H7 (cell line): ENCODE measurements at places on chromosomes 7 and 10.

GRCh38 chr7:30874656-30875302 is 36.9 kb upstream of the AQP1 start:
- DNase-seq = no peak

DNA sequence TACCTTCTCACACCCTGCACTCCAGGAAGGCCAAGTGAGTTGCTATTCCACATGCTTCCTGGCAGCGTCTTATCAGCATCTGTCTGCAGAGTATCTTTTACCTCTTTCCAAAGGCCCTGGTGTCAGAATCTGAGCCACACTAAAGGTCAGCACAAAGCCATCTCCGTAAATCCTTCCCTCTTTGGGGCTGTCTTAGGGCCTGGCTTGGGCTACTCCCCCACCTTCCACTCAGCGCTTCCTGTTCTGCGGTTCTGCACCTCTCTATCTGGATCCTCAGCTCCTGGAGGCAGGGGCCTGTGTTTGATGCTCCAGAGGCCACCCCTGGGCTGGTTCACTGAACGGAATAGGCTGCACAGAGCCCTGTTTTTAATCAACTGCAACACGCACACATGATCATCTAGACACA is 334.8 kb upstream of the GALNT17 start:
- DNase-seq = peak; percentile 6

DNA sequence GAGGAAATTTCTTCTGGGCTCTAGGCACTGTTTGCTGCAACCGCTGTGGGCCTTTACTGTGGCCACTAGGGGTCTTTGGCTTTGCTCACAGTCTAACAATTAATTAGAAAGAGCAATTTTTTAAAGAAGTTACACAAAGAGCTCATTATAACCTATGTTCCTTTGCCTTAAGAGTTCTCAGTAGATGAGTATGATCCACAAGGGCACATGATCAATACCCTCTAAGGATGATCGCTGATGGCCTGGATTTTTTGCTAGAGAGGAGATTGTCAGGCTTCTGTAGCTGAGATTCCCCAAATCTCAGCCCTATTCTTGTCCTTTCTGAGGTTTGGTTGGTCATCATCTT is 80.8 kb upstream of the RHOBTB1 start:
- peak; percentile 31 for DNase-seq

- no peak for DNase-seq
Observed at GRCh38 chr10:113928830-113929229, 74.4 kb downstream of the NHLRC2 start.

- no peak for DNase-seq
Observed at GRCh38 chr10:5915451-5915850, 25.4 kb downstream of the FBH1 start.

GRCh38 chr7:73769481-73770001 is 529 bp downstream of the CLDN3 start:
- peak; percentile 58 for DNase-seq

DNA sequence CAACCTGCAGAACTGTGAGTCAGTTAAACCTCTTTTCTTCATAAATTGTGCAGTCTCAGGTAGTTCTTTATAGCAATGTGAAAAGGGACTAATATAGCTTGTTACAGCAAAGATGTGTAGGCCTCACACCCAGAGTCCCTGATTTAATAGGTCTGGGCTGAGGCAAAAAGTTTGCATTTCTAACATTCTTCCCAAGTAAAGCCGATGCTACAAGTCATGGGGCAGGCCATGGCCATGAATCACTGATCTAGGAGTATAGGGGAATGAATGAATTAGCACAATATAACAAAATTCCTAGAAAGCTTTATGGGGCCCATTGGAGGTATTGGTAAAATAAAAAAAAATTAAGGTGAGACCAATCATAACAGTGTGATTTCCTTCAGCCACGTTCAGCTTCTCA is 11.5 kb upstream of the AASS start:
- no peak for DNase-seq

DNA sequence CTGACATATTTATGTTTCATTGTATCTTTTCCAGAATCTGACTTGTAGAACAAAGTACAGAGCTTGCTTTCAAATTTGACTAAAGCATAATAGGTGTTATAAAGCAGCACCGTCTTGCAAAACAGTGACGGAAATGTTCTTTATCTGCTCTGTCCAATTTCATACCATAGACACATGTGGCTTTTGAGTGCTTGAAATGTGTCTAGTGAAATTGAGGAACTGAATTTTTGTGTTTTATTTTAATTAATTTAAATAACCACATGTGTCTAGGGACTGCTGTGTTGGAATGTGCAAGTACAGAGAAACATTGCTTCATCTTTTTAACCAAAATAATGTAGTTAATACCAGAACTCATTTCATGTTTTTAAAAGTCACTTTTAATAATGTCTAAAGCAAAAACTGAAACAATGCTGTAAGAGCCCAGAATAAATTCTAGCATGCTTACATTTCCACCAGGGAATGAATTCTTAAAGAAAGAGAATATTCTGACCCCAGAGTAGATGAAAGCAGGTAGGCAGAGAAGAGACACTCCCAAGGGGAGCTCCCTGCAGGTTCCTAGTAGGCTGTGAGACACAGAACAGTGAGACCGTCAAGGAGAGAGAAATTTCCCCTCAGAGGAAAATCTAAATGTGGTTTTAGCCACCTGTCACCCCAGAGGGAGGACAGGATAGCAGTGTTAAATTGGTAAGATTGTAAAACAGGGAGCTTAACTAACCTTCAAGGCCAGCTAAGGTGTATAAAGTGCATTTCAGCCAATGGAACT is 175.3 kb upstream of the KMT2E start:
- DNase-seq = no peak

- no peak for DNase-seq
Observed at GRCh38 chr10:26112532-26112931, 104.0 kb upstream of the GAD2 start.

- no peak for DNase-seq
Observed at GRCh38 chr7:158765020-158765419, 60.4 kb upstream of the NCAPG2 start.

DNA sequence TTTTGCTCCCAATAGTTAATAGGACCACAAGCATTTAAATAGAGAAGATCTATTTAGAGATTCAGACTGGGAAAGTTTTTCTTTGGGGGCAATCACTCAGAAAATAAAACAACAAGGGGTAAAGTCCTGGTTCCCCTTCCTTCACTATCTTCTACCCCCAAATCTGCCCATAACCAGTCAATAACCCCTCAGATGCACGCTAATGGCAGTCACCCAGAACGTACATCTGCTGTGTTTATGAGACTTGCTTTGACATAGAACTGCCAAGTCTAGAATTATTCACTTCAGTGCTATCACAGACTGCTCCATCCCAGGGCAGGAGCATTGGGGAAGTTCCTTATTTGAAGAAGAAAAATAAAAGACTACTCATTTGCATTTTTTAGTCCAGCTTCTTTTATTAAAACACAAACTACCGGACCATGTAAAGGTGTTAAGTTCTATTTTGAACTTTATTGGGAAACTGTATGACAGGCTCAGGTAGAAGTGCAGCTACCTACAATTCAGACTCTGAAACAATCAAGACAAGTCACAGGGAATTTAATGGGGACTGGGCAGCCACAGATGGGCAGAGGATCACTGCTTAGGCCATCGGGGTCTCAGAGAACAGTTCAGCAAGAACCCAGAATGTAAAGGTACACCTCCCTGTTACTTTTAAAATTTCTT is 38.4 kb downstream of the ANK3 start:
- no peak for DNase-seq

DNA sequence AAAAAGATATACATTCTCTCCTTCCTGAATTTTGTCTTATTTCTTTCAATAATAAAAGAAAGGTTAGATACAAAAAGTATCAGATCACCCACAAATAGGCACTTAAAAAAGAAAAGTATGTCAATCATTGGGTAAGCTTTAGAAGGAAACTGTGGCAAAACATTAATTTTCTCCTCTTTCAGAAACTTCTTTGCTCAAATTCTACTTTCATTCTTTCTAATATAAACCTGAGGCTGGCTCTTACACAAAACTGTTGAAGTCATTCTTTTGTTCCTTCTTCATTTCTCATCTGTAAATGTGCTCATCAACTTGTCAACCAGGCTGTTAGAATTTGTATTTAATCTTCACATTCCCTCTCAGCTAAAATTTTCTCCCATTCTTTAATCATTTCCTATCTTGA is 124.6 kb downstream of the LRRN3 start:
- DNase-seq = no peak
